ENCODE measurements at places on chromosomes 3 and 15. TPM values are rescaled to one million over a fixed set of nuclear protein-coding genes. Genes with fewer than 3 reads are reported as not detected.

Gene FHIT
- total RNA-seq = 8.0 TPM

DNA sequence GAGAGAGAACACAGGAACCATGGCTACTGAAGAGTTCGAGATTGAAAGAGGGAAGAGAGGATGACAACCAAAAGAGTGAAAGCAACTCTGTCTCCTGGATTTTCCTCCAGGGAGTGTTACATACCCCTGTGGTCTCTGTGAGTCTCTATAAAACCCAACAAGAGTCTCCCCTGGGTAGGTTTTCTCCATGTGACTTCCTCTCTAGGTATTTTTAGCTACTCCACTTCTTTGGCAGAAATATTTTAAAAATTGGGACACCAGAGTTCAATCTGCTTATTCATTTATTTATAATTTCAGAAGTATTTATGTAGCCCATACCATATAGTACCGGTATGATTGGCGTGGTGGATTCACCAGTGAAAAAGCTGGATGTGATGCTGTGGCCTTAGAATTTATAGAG, 671.7 kb upstream of the NR2F2 start:
- no peak overlapping the region for H3K27ac ChIP-seq
- H3K4me3 ChIP-seq = no peak overlapping the region
- DNase-seq = no peak
- no peaks in the 10 kb centered on the region for H3K4me1 ChIP-seq

Gene FOXB1
- not detected for total RNA-seq

DNA sequence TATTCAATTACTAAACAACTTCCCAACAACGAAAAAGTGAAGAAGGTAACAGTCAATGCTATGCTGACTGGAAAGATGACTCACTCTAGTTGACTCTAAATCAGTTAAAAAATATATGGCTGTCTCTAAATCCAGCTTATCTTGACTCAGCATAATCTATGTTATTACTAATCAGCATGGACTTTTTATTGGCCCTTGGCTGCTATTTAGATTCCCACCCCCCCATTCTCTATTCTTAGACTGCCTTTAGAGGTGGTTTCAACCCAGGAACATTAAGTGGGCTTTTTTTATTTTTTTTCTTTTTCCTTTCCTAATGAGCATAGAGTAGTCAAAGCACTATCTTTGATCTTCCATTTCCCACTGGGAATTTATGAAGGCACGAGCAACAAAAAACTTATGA, 1.9 kb downstream of the PCOLCE2 start:
- H3K27me3 ChIP-seq = peaks cover 8% of the 10 kb centered on the region
- peaks cover 18% of the 10 kb centered on the region for H3K36me3 ChIP-seq
- H3K4me1 ChIP-seq = peaks cover 15% of the 10 kb centered on the region
- no peak overlapping the region for H3K27ac ChIP-seq
- H3K4me3 ChIP-seq = no peak overlapping the region
- DNase-seq = no peak

GRCh38 chr3:179324270-179324754, 1.5 kb downstream of the ZNF639 start:
- H3K4me1 ChIP-seq = peaks cover 30% of the 10 kb centered on the region
- peak overlapping the region; percentile 75 for H3K27ac ChIP-seq
- no peaks in the 10 kb centered on the region for H3K27me3 ChIP-seq
- peaks cover 57% of the 10 kb centered on the region for H3K36me3 ChIP-seq

GRCh38 chr3:8607234-8608040, 37.2 kb downstream of the SSUH2 start:
- no peaks in the 10 kb centered on the region for H3K27me3 ChIP-seq
- peak; percentile 38 for DNase-seq
- no peaks in the 10 kb centered on the region for H3K36me3 ChIP-seq
- H3K27ac ChIP-seq = no peak overlapping the region

DNA sequence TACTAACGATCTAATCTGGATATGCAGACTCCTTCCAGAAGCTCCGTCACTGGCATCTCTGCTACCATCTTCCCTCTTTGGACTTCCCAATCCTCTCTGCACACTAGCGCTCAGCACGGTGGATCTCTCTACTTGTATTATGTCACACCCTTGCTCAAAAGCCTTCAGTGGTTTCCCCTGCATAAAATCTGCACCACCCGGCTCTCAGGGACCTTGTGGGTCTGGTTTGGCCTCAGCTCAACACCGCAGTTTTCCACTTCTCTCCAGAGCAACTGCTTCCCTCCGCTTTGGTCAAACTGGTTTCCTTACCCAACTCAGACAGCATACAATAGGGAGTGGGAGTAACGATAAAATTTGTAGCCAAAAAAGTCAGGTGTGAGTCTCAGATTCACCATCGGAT, 30.7 kb upstream of the HES1 start:
- no peak for DNase-seq
- no peak overlapping the region for H3K4me3 ChIP-seq
- no peaks in the 10 kb centered on the region for H3K36me3 ChIP-seq

Gene FEZF2
- total RNA-seq = not detected

Gene SLCO2A1
- total RNA-seq = not detected

DNA sequence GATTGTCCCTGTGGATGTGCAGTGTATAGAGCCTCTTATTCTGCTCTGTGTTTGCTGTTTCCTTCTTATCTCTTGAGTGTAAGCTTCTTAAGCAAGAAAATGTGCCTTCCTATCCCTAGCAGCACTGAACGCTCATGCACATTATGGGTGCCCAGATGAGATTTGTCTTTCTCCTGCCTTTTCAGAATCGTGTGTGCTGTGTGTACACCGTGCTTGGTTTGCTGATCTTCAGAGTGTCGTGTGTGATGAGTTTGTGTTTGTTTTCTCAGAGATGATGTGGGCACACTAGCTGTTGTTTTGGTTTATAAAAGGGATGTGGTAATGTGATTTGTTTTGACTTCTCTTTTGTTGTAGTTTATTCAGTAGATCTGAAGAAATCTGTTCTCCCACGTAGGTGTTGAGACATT, 19.7 kb downstream of the GPR171 start:
- peaks cover 2% of the 10 kb centered on the region for H3K4me1 ChIP-seq
- no peaks in the 10 kb centered on the region for H3K27me3 ChIP-seq
- no peaks in the 10 kb centered on the region for H3K36me3 ChIP-seq
- no peak for DNase-seq

Gene EAF2
- total RNA-seq = 4.9 TPM

DNA sequence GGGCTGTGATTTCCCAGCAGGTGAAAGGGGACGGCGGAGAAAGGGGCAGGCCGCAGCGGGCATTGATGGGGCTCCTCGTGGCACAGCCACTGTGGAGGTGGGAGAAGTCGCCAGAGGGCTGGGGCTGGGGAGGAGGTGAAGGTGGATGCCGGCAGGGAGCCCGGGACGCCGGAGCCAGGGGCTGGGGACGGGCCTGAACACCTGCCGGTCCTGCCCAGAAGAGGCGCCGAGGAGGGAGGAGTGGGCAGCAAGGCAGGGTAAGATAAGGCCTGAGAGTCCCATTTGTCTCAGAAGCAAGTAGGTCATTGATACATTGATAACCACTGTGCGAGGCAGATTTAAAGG, 571 bp upstream of the RARRES1 start:
- peaks cover 75% of the 10 kb centered on the region for H3K36me3 ChIP-seq
- H3K27ac ChIP-seq = peak overlapping the region; percentile 87
- no peak for DNase-seq
- peaks cover 41% of the 10 kb centered on the region for H3K4me1 ChIP-seq

- H3K4me1 ChIP-seq = no peaks in the 10 kb centered on the region
- H3K27me3 ChIP-seq = peaks cover 51% of the 10 kb centered on the region
- H3K4me3 ChIP-seq = no peak overlapping the region
These were observed 172.5 kb downstream of the TMEM108 start for GRCh38 chr3:133210656-133211055.

- peak overlapping the region; percentile 97 for H3K27ac ChIP-seq
- H3K36me3 ChIP-seq = peaks cover 58% of the 10 kb centered on the region
- peak overlapping the region; percentile 31 for H3K4me3 ChIP-seq
- H3K27me3 ChIP-seq = no peaks in the 10 kb centered on the region
- peaks cover 75% of the 10 kb centered on the region for H3K4me1 ChIP-seq
These were observed 29.5 kb downstream of the CCDC12 start for GRCh38 chr3:46946856-46947545.
